ENCODE measurements at places on chromosomes 12 and 14. TPM values are rescaled to one million over a fixed set of nuclear protein-coding genes. Genes with fewer than 3 reads are reported as not detected.

Gene KLRC1
- not detected for total RNA-seq

Gene CATSPERB
- not detected for total RNA-seq

Gene ACOT4
- total RNA-seq, result 0.98 TPM

Gene PGAM5
- 24.4 TPM for total RNA-seq

Gene PLEKHG7
- not detected for total RNA-seq

Gene MAP3K9
- total RNA-seq, result 0.07 TPM

Gene RFLNA
- 5.7 TPM for total RNA-seq

Gene STAT2
- total RNA-seq, result 229 TPM

Gene KRT83
- not detected for total RNA-seq

Gene C12orf42
- total RNA-seq, result not detected

Gene IL23A
- total RNA-seq, result not detected

Gene RPGRIP1
- not detected for total RNA-seq

Gene SLC6A13
- 0.30 TPM for total RNA-seq

Gene VCPKMT
- 6.1 TPM for total RNA-seq

Gene ACVRL1
- 31.9 TPM for total RNA-seq

Gene TAS2R30
- total RNA-seq, result 7.5 TPM

Gene ALDH1L2
- total RNA-seq, result 58.2 TPM

Gene KLRK1
- not detected for total RNA-seq

Gene TAS2R8
- not detected for total RNA-seq

Gene STAB2
- total RNA-seq, result not detected

Gene PIWIL1
- total RNA-seq, result not detected

Gene POLE
- total RNA-seq, result 18.5 TPM

Gene RERGL
- total RNA-seq, result not detected

Gene ERBB3
- total RNA-seq, result 0.10 TPM

Gene LLPH
- 5.0 TPM for total RNA-seq

Gene CCDC88C
- total RNA-seq, result 0.10 TPM

Gene C12orf60
- total RNA-seq, result 0.59 TPM

Gene ZBTB39
- 4.5 TPM for total RNA-seq

Gene CLECL1
- total RNA-seq, result not detected

Gene KRT77
- total RNA-seq, result not detected

Gene RPS6KL1
- total RNA-seq, result 0.43 TPM

Gene GPRC5A
- 56.1 TPM for total RNA-seq

Gene RFX4
- total RNA-seq, result not detected

Gene GSC
- total RNA-seq, result not detected

Gene IL22
- not detected for total RNA-seq

Gene RBM25
- total RNA-seq, result 21.8 TPM

Gene CCDC177
- not detected for total RNA-seq

Gene MANSC4
- not detected for total RNA-seq

Gene HOXC12
- total RNA-seq, result not detected

Gene PXMP2
- 8.1 TPM for total RNA-seq

Gene SYNE3
- 10.2 TPM for total RNA-seq

Gene SPRYD3
- 25.8 TPM for total RNA-seq

Gene E2F7
- total RNA-seq, result 16.7 TPM

Gene AICDA
- not detected for total RNA-seq

Gene NAV3
- 94.9 TPM for total RNA-seq

Gene MYF5
- not detected for total RNA-seq

Gene ERC1
- 42.3 TPM for total RNA-seq

Gene RNASE3
- total RNA-seq, result not detected

Gene EIF2S3B
- 14.8 TPM for total RNA-seq

Data from smooth muscle cell of the pulmonary artery (primary cell).